ENCODE measurements at places on chromosomes 2 and 18. TPM values are rescaled to one million over a fixed set of nuclear protein-coding genes. Genes with fewer than 3 reads are reported as not detected.

- DNase-seq: no peak
Observed at GRCh38 chr2:72915320-72915906, 1.9 kb upstream of the EMX1 start.

GRCh38 chr18:63464434-63464833 is 12.3 kb upstream of the SERPINB5 start:
- DNase-seq: no peak

Gene STK11IP
- polyA plus RNA-seq: 14.9 TPM

- DNase-seq: no peak
Observed at GRCh38 chr18:51397347-51397962, 200.0 kb upstream of the MEX3C start.

DNA sequence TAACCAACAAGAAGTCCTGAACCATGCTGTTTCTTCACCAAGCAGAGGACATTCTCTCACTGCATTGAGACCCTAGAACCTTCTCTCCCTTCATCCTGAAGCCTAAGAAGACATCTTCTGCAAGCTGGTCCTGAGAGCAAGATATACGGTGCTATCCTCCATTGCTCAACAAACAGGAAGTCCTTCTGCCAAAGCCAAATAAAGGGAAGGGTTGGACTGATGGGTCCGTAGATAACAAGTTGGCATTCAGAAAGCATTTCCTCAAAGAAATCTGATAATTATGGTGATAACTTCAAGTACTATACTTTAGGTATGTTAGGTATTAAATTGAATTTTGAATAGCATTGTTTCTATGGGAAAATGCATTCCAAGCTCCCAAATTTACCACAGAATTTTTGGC is 23.3 kb downstream of the GRB14 start:
- no peak for DNase-seq

Measured in heart left ventricle (tissue), 16 donors.